NCI-H524 (cell line): ENCODE measurements at places on chromosomes 7 and 10.

- no peak for DNase-seq
Observed at GRCh38 chr7:114924038-114924712, 2.3 kb downstream of the MDFIC start.

- no peak for DNase-seq
Observed at GRCh38 chr10:19999431-19999830, 183.2 kb downstream of the PLXDC2 start.

GRCh38 chr7:102864958-102865357, 47.8 kb upstream of the LRRC17 start:
- no peak for DNase-seq

- DNase-seq: no peak
Observed at GRCh38 chr10:129710510-129710847, 243.4 kb downstream of the MGMT start.
